ENCODE measurements at places on chromosomes 2 and 18. TPM values are rescaled to one million over a fixed set of nuclear protein-coding genes. Genes with fewer than 3 reads are reported as not detected.

DNA sequence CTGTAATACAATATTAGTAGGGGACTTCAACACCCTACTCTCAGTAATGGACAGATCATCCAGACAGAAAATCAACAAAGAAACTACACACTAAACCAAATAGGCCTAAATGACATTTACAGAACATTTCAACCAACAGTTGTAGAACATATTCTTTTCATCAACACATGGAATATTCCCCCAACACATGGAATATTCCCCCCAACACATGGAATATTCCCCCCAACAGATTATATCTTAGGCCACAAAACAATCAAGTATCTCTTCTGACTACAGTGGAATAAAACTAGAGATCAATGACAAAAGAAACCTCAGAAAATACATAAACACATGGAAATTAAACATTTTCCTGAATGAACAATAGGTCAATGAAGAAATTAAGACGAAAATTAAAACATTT lies 187.2 kb upstream of the RBBP8 start:
- H3K4me1 ChIP-seq = no peaks in the 10 kb centered on the region
- no peak overlapping the region for H3K4me3 ChIP-seq
- H3K27me3 ChIP-seq = no peaks in the 10 kb centered on the region

- no peaks in the 10 kb centered on the region for H3K27me3 ChIP-seq
- H3K36me3 ChIP-seq = no peaks in the 10 kb centered on the region
- H3K4me3 ChIP-seq = no peak overlapping the region
- peak; percentile 62 for DNase-seq
- no peaks in the 10 kb centered on the region for H3K4me1 ChIP-seq
These were observed 47.6 kb upstream of the GPC1 start for GRCh38 chr2:240387669-240388358.

IL36B gene
- not detected for total RNA-seq

GREB1L gene
- 4.8 TPM for total RNA-seq

DNA sequence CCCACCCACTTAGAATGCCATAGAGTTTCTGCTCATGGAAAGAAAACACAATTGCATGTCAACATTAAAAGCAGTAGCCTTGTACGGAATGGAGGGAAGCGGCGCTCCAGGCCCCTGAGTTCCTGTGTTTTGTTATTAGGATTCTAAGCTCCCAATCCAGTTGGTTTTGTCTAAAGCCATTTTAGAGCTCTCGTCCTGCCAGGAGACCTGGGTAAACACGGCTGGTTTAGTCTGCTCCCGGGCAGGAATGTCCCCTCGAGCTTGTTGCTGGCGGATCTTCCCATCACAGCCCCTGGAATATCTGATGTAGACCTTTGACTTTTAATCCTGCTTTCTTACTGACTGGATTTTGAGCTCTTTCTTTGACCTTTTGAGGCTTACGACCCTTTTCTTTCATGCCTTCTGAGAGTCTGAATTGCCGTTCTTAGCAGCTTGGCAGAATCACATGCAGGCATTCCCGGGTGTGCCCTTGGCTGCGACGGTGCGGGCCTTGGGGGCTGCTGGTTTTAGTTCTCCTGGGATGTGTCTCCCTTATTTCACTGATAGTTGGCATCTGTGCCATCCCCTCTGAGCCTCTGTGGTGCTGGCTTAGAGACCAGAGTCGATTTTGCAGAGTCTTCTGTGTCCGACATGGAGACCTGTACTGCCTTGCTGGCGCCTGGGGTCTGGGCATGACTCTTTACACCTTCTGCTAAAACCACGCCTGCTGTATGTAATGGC lies 25.4 kb downstream of the GREB1 start:
- H3K36me3 ChIP-seq = no peaks in the 10 kb centered on the region
- H3K27me3 ChIP-seq = no peaks in the 10 kb centered on the region
- peak; percentile 10 for DNase-seq
- no peak overlapping the region for H3K4me3 ChIP-seq
- no peaks in the 10 kb centered on the region for H3K4me1 ChIP-seq

ADGRF3 gene
- not detected for total RNA-seq

- H3K4me1 ChIP-seq = no peaks in the 10 kb centered on the region
- H3K27me3 ChIP-seq = no peaks in the 10 kb centered on the region
These were observed 24.3 kb downstream of the COA5 start for GRCh38 chr2:98583816-98584618.

Measured in uterus (tissue), 4 donors.